SJCRH30 (cell line): ENCODE measurements at places on chromosomes 3 and 15.

- DNase-seq, result no peak
Observed at GRCh38 chr3:140397847-140398246, 280.0 kb upstream of the TRIM42 start.

DNA sequence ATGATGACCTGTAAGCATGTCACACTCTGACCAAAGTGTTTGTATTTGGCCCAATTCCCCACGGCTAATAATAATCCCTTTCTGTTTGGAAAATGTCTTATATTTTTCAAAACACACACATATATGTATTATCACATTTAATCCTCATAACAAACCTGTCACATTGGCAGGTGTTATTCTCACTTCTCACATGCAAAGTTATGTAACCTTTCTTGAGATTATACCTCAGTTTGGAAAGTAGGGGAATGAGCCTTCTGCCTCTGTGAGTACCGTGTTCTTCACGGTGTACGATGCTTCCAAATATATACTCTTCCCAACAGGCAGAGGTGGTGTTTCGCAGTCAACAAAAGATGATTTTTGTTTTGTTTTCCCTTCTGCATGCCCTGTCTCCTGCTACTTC, 205.6 kb downstream of the TP63 start:
- no peak for DNase-seq

DNA sequence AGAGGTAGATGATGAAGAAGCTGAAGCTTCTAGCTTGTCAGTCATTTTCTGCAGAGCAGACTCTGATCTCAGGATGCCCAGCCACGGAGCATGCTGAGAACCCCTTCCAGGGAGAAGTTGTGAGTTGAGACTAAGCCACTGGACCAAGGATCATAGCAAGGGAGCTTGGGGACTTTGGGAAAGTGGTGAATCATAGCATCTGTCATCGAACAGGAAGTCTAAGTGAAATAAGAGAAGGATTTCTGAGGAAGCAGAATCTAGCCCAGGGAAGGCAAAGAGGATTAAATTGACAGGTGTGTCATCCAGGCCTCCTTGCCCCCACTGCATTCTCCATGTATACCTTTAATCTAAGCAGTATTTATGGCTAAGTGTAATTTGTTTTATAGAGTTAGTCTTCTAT, 71.8 kb upstream of the TMEM108 start:
- DNase-seq, result peak; percentile 84

- DNase-seq, result no peak
Observed at GRCh38 chr15:66290518-66290917, 2.9 kb upstream of the DIS3L start.

GRCh38 chr3:153688301-153689120, 432.7 kb upstream of the ARHGEF26 start:
- no peak for DNase-seq

DNA sequence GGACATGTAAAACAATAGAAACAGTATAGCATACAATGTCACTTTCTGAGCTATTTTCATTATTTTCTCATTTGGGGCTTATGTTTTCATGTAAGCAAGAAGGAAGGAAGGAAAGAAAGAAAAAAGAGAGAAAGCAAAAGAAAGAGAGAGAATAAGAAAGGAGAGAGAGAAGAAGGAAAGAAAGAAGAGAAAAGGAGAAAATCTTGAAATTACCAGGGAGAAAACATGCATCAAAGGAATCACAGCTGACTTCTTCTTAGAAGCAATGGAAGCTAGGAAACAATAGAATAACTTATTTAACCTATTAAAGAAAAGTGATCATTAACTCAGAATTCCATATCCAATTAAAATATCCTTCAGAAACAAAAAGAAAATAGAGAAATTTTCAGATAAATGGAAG, 471.5 kb downstream of the OCA2 start:
- DNase-seq, result no peak

DNA sequence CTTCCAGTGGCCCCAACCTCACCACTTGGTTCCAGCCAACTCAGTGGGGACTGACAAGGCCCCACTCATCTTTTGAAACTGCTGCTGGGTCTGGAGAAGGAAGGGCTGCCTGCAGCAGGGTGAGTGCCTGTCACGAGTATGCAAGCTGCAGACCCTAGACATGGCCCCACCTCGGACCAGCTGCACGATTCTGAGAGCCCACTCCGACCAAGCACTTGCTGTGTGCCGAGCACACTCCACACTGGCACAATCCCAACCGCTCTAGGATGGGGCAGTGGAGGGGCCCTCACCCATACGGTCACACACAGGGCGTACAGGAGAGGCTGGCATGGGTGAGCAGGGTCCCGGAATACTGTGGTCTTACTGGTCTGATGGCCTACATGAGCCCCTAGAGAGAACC, 8.0 kb upstream of the PLXND1 start:
- no peak for DNase-seq

DNA sequence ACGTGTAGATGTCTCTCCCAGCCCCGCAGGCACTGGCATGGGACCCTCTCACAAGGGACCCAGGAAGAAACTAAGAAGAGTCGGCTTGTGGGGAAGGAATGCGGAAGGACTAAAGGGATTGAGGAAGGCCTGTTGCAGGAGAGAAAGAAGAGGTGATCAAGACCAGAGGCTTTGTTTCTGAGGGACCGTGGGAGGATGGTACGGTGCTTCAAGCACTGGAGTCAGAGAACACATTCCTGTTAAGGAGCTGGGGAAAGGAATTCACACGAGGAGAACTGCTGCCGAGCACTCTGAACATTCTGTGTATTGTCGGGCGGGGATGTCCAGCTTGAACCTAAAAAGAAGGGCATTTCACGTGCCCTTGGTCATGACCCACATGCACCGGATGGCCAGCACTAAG, 91.4 kb downstream of the TAMM41 start:
- no peak for DNase-seq

DNA sequence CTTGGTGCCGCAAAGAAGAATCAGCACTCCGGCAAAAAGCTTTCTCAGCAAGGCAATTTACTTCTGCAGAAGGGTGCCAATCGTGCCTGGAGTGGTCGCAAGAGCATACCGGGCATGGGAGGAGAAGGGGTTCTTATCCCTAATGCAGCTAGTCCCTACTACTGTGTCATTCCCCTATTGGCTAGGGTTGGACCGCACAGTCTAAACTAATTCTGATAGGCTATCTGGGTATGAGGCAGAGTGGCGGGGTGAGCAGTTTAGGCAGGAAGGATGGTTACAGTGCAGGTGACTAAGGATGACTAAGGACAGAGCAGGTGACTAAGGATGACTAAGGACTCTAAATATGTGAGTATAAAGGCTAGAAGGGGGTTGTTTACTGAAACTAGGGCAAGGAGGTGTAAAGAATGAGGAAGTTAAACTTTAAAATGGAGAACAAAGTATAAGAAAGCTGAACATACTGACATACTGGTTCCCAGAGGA, 52.9 kb downstream of the PGBD4 start:
- no peak for DNase-seq

- no peak for DNase-seq
Observed at GRCh38 chr3:122940628-122941086, 86.9 kb downstream of the SEMA5B start.

GRCh38 chr3:43162230-43163084, 56.6 kb upstream of the POMGNT2 start:
- no peak for DNase-seq

- no peak for DNase-seq
Observed at GRCh38 chr3:121885386-121885785, 8.8 kb upstream of the SLC15A2 start.

DNA sequence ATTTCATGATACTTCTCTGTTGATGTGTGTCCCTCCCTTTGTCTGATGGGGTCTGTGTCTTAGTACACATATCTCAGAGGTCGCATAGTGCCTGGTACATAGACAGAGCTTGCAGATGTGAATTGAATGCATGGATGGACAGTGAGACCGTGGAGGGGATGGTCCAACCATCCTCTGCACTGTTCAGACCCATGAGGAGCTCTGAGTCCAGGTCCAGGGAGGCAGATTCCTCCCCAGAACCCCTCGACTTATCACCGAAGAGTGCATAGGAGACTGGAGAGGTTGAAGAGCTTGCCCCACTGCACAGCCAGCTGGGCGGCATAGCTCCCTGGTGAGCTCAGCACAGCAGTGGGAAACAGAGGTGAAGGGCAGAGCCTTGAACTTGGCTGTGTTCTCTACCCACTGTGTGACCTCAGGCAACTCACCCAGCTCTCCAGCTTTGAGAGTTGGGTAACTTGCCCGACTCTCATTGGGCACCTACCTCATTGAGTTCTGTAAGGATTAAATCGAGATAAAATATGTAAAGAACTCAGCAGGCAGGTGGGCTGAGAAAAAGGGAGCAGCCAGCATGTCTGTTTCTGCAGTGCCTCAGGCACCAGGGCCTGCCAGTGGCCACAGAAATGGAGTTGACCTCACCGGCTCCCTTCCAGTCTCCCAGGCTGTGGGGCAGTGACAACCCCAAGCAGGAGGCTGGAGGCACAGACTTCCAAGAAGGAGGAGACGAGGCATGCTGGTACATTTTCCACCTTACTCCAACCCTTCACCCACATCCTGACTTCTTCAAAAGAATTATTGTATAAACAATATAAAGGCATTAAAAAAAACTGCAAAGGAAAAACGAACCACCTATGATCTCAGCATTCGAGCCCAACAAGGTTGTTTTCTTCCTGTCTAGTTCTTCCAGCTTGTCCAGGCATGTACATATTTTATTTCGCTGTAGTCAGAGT, 54.1 kb upstream of the TFRC start:
- DNase-seq, result peak; percentile 7

GRCh38 chr3:128971421-128972100, 22.3 kb downstream of the CFAP92 start:
- DNase-seq, result no peak

- DNase-seq, result no peak
Observed at GRCh38 chr3:79253704-79254103, 514.1 kb downstream of the ROBO1 start.

DNA sequence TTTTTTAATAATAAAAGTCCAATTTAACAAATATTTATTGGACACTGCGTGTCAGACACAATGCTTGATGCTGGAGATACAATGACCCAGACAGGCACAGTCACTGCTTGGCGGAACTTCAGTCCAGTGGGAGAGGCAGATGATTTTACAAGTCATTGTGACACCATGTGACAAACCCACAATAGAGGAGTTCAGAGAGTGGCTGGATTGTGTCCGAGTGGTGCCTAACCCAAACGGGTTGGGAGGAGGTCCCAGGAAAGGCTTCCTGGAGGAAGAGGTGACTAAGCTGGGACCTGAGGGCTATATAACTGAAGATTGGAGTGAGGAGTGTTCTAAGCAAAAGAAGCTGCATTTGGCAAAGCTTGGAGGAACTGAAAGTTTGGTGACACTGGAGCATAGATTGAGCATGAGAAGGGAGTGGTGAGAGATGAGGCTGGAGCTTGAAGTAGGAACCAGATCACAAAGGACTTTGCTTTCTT, 41.4 kb downstream of the CRTC3 start:
- no peak for DNase-seq

- DNase-seq, result no peak
Observed at GRCh38 chr3:29591579-29591978, 310.7 kb downstream of the RBMS3 start.

DNA sequence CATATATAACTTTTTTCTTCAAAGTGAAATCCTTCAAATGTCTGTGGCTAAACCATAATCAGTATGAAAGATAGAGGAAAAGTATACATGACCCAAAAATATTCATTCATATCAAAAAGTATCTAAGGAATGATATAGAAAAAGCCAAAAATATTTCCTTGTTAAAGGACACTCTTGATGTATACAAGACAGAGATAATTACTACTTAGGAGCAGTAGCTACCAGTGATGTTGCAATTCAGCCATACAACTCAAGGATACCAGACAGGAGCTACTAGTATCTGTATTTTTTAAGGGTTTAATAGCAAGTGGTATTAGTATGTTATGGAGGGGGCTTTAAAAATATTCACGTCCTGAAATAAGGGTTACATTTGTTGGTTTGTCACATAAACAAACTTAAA, 37.0 kb downstream of the FBXL22 start:
- DNase-seq, result no peak

- peak; percentile 27 for DNase-seq
Observed at GRCh38 chr3:150762662-150763121, 277 bp downstream of the SIAH2 start.

GRCh38 chr15:92845126-92845508, 55.0 kb upstream of the CHD2 start:
- DNase-seq, result no peak

GRCh38 chr3:138263104-138263503, 66.5 kb downstream of the NME9 start:
- no peak for DNase-seq

DNA sequence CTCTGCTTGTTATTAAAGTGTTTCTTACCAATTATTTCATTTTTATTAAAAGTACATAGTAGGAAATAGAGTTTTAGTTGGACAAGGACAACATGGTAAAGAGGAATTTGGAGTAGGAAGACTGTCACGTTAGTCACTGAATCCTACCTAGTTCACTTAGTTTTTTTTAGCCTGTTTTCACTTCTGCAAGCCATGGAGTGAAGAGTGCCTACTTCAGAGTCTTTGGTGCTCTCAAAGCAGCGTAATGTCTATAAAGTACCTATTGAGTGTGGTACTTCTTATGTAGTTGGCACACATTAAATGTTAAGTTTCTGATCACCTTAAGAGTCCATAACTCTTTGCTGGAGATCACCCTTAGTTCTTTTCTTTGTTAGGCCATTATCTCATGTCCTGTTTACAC, 78.7 kb downstream of the LPP start:
- DNase-seq, result no peak

DNA sequence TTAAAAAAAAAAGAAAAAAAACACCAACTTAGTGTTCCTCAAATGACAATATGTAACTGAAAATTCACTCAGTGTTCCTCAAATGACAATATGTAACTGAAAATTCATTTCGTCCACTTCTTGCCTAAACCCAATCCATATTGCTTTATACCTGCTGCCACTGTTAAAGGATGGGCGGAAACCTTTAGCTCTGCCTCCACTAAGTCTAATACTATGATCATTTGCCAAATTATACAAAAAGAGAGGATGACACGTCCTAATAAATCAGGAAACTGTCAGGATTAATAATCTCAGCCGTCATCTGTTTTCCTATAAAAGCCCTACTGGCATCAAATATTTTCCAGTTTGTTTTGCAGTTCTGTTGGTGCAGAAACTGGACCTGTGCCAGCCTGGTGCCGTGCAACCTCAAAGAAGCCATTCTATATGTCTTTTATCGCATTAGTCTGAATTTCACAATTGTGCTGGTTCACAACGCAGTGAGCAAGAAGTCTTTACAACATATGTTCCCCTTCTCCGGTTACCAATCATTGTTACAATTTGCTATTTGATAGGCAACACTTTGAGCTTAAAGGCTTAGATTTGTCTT, 160.4 kb upstream of the KCNH8 start:
- DNase-seq, result no peak

DNA sequence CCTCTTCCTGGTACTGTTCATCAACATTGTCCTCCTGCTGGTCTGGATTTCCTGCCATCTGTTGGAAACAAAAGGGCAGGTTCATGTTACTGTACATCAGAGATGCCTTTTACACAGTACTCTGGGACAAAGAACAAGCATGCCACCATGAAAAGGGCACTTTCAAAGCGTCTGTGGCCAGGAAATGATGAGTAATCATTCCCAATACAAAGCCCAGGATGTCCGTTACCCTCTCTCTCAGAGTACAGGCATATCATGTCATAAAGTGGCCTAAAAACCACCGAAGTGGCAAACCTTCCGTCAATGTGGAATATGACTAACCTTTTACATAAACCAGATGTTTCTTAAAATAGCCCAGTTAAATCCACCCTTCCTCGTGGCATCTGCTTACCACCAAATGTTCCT, 71.2 kb downstream of the GOLIM4 start:
- peak; percentile 50 for DNase-seq
